Hematopoietic multipotent progenitor cell treated with erythropoietin and hydrocortisone succinate and interleukin-3 and kit ligand, for 8 days (in vitro differentiated cells): ENCODE measurements at places on chromosomes 4 and X.

- DNase-seq = no peak
Observed at GRCh38 chrX:116246261-116246660, 75.7 kb downstream of the AGTR2 start.

- no peak for DNase-seq
Observed at GRCh38 chrX:53421772-53422085, 725 bp downstream of the SMC1A start.

DNA sequence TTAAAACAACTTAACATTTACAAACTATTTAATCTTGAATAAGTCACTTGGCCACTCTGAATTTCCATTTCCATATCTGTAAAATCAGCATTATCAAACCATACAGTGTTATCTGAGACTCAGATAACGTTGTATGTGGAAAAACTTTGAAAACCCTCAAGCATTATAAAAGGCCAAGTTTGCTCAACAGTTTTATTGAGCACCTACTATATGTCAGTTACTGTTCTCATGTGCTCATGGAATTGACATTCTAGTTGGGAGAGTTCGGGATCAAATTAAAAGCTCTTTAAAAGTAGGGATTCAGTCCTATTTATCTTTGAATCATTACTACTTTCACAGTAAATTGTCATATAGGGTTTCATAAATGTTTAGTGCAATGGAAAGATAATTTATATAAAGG lies 97.9 kb downstream of the FRMPD4 start:
- DNase-seq = no peak

- DNase-seq = peak; percentile 26
Observed at GRCh38 chrX:63354484-63354883, 3.4 kb upstream of the SPIN4 start.

DNA sequence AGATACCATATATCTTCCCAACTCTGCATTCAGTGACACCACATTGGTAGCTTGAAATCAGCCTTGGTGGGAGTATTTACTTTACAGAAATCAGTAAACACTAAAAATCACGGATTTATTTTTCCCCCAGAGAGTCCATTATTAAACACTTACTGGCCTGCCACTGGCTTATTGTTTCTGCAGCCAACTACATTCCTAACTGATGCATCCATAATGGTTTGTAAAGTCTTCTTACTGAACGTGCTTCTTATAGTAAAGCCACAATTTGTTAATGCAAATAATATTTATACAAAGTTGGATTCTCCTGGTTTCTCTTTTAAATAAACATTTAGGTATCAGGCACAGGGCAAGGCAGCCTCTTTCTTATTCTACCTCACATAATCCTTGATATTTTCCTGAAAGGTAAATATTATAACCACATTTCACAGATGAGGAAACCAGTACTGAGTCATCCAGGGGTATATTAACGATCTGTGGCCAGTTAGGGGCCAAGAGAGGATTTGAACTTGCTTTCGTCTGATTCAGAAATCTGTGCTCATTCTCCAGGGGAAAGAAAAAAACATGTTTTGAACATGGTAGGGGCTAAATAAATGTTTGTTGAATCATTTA lies 136.5 kb downstream of the RAB28 start:
- no peak for DNase-seq

DNA sequence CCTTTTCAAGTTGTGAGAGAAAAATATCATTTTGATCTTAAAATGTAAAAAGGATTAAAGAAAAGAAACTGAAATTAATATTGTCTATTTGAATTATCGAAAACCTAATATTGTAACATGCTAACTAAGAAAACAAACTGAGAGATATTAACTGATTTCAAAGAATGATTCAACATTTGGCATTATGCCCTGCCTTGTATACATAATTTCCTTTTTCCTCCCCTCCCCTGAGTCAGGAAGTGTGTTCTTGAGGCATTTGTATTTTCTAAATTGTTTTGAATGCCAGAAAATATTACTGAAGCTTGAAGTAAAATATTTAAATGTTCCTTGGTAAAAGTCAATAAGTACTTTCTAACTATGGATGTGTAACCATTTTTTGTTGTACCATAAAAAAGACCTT lies 49.4 kb downstream of the RPS6KA3 start:
- peak; percentile 59 for DNase-seq

GRCh38 chr4:182142176-182143085 lies 100.8 kb upstream of the TENM3 start:
- DNase-seq = no peak

GRCh38 chr4:94947681-94948108 lies 189.9 kb downstream of the BMPR1B start:
- no peak for DNase-seq
